ENCODE measurements at places on chromosomes 12 and 14.

- no peak for DNase-seq
Measured at GRCh38 chr14:98816720-98817119, 455.3 kb downstream of the BCL11B start.

GRCh38 chr14:70890826-70891659, 16.2 kb upstream of the PCNX1 start:
- DNase-seq = no peak

GRCh38 chr12:109466821-109467220, 10.3 kb downstream of the KCTD10 start:
- DNase-seq = no peak

DNA sequence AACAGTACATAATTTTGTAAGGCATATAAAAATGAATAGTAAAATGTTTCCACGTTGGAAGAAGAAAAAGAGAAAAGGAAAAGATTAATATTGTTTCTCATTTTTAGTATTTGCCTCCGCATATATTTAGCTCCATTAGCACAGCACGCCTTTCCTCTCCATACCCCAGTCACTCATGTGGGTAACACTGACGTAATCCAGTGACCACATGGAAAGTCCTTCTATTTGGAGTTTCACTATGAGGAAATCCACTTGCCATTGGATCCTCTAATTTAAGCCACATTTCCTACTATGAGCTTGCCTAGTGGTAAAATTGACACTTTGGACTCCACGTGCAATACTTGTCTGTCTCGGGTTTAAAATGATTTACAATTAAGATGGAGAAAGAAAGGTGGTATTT, 5.7 kb upstream of the SLCO1A2 start:
- DNase-seq = no peak

GRCh38 chr14:24741871-24742270, 107.9 kb upstream of the GZMB start:
- DNase-seq = no peak

GRCh38 chr12:102821149-102821548, 95.9 kb downstream of the PAH start:
- DNase-seq = no peak

GRCh38 chr14:60003991-60004390, 84.0 kb downstream of the LRRC9 start:
- DNase-seq = no peak

DNA sequence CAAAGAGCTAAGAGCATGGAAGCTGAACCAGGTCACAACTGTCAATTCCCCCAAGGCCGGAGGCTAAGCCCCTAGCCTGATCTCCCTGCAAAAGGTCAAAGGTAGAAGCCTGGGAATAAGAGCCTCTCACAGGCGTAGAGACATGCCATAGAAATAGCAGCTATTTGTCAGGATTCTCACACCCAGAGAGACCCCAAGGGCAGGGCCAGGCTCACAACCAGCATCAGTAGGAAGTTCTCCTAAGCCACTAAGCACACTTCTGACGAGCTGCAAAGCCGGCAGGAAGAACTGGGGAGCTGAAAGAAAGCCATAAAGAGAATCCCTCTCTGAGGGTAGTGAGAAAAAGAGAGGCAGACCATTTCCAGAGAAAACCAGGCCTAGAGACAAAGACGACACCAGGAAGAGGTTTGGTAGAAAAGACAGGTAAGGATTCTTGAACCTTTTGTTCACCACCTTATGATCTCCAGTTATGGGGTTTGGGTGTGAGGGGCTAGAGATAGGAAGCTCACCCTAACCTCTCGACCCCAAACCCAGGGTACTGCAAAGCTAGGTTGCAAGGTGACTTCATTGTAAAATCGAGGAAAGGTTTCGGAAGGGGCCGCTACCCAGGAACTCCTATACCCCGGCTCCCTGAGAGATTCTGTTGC, 1.0 kb downstream of the SMARCC2 start:
- DNase-seq = no peak

DNA sequence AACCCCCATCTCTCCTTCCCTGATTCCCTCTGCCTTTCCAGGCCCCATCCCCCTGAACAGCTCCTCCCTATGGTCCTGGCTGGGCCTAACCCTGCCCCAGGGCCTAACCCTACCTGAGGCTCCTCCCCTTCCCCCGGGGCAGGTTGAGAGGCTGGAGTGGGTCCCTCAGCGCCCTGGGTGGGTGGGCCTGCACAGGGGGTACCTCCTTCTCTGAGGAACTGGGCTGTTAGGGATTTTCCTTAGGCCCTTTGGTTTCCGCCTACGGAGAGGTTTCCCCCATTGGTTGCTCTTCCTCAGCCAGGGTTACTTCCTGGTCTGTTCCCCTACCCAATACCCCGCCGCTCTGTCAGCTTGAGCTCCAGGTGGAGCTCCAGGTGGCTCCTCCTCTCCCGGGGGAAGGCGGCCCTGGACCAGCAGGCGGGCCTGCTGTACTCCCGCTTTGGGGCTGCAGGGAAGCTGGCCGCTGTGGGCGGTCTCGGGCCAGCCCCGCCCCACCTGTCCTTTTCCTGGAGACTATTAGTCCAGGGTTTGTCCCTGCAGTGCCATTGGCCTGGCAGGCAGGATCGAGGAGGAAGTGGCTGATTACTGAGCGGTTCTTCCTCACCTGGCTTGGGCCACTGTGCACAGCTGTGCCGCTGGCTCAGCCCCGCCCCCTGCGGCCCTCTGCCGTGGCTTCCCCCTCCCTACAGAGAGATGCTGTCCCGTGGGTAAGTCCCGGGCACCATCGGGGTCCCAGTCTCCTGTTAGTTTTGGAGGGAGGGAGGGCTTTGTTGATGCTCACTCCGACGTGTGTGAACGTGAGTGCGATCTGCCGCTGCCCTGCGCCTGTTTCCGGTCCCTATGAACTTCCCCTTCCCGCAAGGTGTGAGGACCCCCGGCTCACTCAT, 2.5 kb downstream of the C12orf57 start:
- DNase-seq = no peak

- no peak for DNase-seq
Measured at GRCh38 chr12:14643251-14643650, 53.1 kb downstream of the GUCY2C start.

DNA sequence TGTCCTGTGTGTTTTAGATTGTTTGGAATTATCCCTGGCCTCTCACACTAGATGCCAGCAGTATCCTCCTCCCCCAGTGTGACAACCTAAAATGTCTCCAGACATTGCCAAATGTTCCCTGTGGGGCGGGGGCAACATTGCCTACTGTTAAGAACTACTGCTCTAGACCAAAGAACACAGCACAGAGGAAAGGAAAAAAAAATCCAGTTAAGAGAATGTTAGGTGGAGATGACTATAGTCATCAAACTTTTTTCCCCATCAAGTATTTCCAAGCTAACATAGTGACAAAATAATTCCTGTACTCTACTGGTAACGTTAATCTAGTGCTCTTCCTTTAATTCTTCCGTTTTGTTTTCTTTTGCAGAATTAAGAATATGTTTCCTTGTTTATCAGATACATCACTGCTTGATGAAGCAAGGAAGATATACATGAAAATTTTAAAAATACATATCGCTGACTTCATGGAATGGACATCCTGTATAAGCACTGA, 3.5 kb downstream of the CDKN1B start:
- no peak for DNase-seq

DNA sequence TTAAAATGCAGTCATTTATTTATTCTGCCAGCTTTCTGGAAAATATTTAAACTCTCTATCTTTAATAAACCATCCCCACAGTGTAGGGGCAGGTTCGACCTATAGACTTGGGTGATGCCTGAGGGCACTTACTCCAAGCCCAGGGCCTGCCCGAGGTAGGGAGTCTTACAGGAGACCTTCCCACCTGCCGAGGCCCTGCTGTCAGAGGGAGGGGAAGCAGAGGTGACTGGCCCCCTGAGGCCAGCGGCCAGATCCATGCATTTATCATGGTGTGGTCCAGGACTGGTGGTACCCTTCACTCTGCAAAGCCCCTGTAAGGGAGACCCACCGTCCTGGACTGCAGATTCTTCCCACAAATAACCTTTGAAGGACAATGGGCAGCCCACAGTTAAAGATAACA, 7.6 kb downstream of the EML1 start:
- no peak for DNase-seq

GRCh38 chr12:59403259-59403932, 192.4 kb upstream of the SLC16A7 start:
- no peak for DNase-seq

DNA sequence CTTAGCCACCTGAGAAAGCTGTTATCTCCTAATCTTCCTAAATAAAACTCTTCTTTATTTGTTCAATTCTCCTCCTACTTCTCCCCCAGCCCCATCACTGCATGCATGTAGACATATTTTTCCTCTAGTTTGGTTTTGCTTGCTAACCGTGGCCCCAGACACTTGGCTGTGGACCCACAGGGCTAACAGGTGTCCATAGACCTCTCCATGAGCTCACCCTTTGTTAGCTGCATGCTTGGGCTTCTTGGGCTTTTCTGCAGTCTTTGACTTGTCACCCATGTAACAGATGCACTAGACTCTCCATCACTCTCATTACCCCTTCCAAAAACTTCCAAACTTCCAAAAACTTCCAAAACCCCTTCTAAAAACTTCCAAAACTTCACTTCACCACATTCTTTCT, 59.2 kb upstream of the PLEKHA5 start:
- DNase-seq = no peak

DNA sequence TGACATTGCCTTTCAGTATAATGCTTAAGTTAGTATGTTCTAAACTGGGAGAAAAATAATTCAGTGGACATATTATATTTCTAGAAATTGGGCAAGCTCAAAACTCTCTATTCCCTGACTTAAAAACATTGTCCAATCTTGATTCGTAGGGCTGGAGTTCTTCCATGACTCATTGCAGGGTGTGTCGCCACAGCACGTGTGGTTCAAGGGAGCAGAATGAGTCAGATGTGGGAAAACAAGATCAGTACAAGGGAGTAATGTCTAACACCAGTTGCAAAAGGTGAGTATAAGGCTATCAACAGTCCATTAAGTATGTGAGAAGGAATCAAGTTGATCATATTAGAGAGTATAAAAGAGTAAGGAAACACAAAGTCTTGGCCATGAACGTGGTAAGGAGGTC, 887.0 kb downstream of the TMTC2 start:
- no peak for DNase-seq

GRCh38 chr12:95830335-95831089, 28.2 kb upstream of the SNRPF start:
- no peak for DNase-seq

DNA sequence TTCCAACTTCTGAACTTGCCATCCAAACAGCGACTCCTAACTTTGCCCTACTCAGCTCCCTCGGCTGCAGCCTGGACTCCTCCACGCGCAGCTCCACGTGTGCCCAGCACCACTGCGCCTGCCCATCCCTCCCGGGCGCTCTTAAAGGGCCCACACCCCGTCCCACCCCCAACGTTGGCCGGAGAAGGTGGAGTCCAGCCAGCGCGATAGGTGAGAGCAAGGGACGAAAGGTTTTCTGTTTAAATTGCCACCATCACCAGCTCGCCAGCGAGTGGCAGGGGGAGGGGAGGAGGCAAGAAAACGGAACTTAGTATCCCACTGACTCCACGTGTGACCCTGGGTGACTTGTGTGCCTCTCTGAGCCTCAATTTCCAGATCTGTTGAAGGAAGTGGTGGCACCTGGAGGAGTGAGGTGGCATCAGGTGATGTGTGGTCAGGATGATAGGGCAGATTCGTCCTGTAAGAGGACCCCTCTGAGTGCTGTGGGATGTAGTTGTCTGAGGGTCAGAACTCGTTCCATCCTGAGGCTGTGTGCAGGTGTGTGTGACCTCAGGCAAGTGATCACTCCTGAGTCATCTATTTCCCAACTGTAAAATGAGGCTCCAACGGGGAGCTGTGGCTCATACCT, 59.7 kb downstream of the TRPV4 start:
- DNase-seq = no peak

DNA sequence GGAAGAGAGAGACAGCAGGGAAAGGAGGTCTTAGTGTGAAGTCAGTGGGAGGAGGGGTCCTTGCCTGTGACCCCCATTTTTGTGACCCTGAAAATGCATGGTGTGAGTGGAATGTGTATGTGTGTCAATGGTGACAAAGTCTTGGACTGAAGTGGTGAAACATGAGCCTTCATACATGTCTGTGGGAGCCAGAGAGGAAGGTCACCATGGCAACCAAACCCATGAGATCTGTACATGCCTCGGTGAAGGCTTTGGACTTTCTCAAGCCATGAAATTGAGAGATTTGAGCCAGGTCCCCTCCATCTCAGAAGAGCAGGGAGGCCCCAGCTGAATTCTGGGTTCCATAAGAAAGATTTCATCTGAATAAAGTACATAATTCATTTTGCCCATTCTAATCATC, 108.7 kb downstream of the TTC8 start:
- DNase-seq = no peak

GRCh38 chr12:100216337-100216736, 15.7 kb downstream of the ACTR6 start:
- DNase-seq = no peak

GRCh38 chr12:105659355-105660075, 329.0 kb downstream of the C12orf75 start:
- DNase-seq = no peak

DNA sequence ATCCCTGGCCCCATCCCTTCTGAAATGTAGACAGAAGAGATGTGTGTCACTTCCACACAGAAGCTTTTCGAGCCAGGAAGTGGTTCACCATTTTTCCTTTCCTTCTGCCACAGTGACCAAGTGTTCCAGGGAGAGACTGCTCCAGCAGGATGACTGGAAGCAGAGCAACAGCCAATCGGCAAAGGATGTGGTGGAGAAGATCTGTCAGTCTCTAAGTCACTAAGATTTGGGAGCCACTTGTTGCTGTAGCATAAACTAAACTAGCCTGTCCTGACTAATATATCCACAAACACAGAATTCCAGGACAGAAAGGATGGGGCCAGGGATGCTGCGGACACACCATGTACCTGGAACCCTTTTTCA, 42.9 kb downstream of the DUSP6 start:
- no peak for DNase-seq

DNA sequence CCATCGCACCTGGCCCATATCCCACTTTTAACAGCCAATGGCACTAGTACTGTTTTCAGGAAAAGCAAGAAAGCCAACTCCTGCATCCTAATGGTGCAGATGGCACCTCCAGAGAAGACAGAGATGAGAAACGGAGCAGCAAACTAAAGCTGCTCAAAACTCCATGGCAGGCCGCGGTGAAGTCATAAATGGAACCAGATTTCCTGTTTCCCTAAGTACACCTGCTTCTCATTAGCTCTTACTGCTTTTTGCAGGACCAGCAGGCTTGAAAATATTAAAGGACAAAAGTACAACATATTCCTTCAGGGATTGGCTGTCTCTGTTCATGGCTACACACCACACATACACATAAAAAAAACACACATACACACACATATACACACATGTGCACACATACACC, 36.7 kb upstream of the LGALS3 start:
- DNase-seq = no peak

DNA sequence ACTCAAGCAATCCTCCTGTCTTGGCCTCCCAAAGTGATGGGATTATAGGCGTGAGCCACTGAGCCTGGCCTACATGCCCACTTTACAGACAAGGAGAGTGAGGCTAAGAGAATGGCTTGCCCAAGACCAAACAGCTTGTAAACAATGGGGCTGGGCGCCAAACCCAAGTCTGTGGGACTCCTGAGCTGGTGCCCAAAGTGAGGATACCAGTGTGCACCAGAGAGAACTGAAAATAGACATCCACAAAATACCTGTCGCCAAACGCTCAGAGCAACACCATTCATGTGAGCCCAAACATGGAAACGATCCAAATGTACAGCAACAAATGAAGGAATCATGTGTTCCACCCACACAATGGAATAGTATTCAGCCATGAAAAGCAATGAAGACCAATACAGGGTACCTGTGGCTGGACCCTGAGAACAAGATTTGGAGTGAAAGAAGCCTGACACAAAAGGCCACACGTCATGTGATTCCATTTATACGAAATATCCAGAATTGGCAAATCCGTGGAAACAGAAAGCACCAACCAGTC, 38.2 kb downstream of the CCNK start:
- no peak for DNase-seq

- no peak for DNase-seq
Measured at GRCh38 chr14:72516936-72517700, 376.8 kb downstream of the DPF3 start.

All from esophagus squamous epithelium (tissue), 5 donors.